ENCODE measurements at places on chromosomes 4 and X. TPM values are rescaled to one million over a fixed set of nuclear protein-coding genes. Genes with fewer than 3 reads are reported as not detected.

- H3K4me1 ChIP-seq: no peaks in the 10 kb centered on the region
- H3K27ac ChIP-seq: no peak overlapping the region
- no peak overlapping the region for H3K4me3 ChIP-seq
- peaks cover 15% of the 10 kb centered on the region for H3K27me3 ChIP-seq
- no peaks in the 10 kb centered on the region for H3K36me3 ChIP-seq
- DNase-seq: no peak
These were observed 77.1 kb downstream of the EIF4E start for GRCh38 chr4:98851806-98852205.

DNA sequence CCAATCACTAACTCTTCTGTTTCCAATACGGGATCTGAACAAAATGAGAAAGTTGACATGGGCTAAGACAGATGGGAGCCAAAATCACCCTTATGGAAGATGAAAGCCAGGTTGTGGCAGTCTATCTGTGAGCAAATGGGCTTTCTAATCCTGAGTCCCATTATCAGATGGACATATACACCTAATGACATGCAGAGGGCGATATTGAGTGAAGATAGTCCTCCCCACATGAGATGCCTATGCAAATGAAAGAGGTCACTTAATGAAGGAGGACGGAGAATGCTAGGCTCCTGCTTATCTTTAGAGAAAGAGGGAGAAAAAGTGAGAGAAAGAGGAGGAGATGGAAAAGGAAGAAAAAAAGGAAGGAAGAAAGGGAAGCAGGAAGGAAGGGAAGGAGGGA, 547.5 kb downstream of the NLGN4X start:
- no peaks in the 10 kb centered on the region for H3K27me3 ChIP-seq
- H3K36me3 ChIP-seq: no peaks in the 10 kb centered on the region
- DNase-seq: no peak

GRCh38 chr4:169565606-169566005, 46.8 kb downstream of the NEK1 start:
- no peak overlapping the region for H3K27ac ChIP-seq
- H3K36me3 ChIP-seq: peaks cover 9% of the 10 kb centered on the region
- no peaks in the 10 kb centered on the region for H3K27me3 ChIP-seq
- no peak overlapping the region for H3K4me3 ChIP-seq
- peaks cover 6% of the 10 kb centered on the region for H3K4me1 ChIP-seq

DNA sequence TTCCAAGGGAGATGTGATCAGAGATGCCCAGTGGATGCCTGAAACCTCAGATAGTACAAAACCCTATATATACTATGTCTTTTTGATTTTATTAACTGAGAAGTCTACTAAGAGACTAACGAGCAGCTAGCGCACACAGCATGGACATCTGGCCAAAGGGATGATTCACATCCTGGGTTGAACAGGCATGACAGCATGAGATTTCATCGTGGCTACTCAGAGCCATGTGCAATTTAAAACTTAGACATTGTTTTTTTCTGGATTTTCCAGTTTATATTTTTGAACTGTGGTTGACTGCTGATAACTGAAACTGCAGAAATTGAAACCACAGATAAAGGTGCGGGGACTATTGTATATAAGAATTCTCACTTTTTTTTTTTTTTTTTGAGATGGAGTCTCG, 2252.9 kb upstream of the AGA start:
- no peaks in the 10 kb centered on the region for H3K27me3 ChIP-seq
- H3K36me3 ChIP-seq: no peaks in the 10 kb centered on the region
- DNase-seq: no peak

DNA sequence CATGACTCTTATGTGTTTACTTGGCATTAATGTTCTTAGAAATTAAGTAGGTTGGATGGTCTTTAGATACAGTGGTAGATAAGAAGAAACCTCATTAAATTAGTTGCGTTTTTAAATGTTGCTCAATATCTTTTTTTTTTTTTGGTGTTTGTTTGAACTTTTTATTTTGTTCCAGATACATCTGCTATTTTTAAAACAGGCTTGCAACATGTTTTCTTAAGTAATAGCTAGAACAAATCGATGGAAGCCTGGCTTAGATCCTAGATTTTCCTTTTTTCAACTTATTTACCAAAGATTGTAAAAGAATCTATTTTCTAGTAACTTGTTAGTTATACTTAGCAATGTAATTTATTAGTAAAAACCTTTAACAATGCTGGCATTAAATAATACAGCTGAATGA, 9.3 kb downstream of the CNKSR2 start:
- H3K36me3 ChIP-seq: peaks cover 3% of the 10 kb centered on the region
- H3K4me3 ChIP-seq: no peak overlapping the region
- peaks cover 4% of the 10 kb centered on the region for H3K4me1 ChIP-seq
- no peak overlapping the region for H3K27ac ChIP-seq
- H3K27me3 ChIP-seq: no peaks in the 10 kb centered on the region

DNA sequence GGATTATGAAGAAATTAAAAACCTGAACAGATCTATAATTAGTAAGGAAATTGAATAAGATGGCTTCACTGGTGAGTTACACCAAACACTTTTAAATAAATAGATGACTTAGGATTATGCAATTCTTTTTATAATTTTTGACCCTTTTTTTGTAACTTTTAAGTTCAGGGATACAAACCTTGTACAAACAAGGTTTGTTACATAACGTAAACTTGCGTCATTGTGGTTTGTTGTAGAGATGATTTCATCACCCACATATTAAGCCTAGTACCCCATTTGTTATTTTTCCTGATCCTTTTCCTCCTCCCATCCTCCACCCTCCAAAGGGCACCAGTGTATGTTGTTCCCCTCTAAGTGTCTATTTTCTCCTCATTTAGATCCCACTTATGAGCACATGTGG, 75.7 kb downstream of the CPEB2 start:
- no peak overlapping the region for H3K27ac ChIP-seq
- H3K36me3 ChIP-seq: no peaks in the 10 kb centered on the region
- H3K27me3 ChIP-seq: peaks cover 10% of the 10 kb centered on the region

- H3K27ac ChIP-seq: peak overlapping the region; percentile 52
- no peak overlapping the region for H3K4me3 ChIP-seq
These were observed 14.0 kb downstream of the RBMX start for GRCh38 chrX:136866337-136867095.

- no peak overlapping the region for H3K27ac ChIP-seq
- no peak overlapping the region for H3K4me3 ChIP-seq
- H3K36me3 ChIP-seq: peaks cover 18% of the 10 kb centered on the region
- H3K27me3 ChIP-seq: no peaks in the 10 kb centered on the region
- H3K4me1 ChIP-seq: peaks cover 19% of the 10 kb centered on the region
- peak; percentile 83 for DNase-seq
These were observed 64.7 kb downstream of the TBC1D14 start for GRCh38 chr4:6974138-6974848.

GRCh38 chrX:126164226-126164625, 1.9 kb downstream of the DCAF12L2 start:
- no peaks in the 10 kb centered on the region for H3K4me1 ChIP-seq
- H3K27me3 ChIP-seq: peaks cover 1% of the 10 kb centered on the region
- no peak for DNase-seq
- H3K36me3 ChIP-seq: no peaks in the 10 kb centered on the region
- H3K4me3 ChIP-seq: no peak overlapping the region
- no peak overlapping the region for H3K27ac ChIP-seq

GRCh38 chr4:172061204-172061603, 248.0 kb downstream of the GALNTL6 start:
- no peak for DNase-seq
- H3K36me3 ChIP-seq: no peaks in the 10 kb centered on the region
- no peak overlapping the region for H3K27ac ChIP-seq

GRCh38 chr4:168588916-168589531, 92.2 kb downstream of the PALLD start:
- H3K4me1 ChIP-seq: no peaks in the 10 kb centered on the region
- H3K27me3 ChIP-seq: peaks cover 9% of the 10 kb centered on the region
- H3K4me3 ChIP-seq: no peak overlapping the region
- no peak overlapping the region for H3K27ac ChIP-seq
- H3K36me3 ChIP-seq: no peaks in the 10 kb centered on the region
- no peak for DNase-seq

GRCh38 chr4:111066887-111067286, 444.0 kb upstream of the PITX2 start:
- no peak overlapping the region for H3K27ac ChIP-seq
- DNase-seq: no peak
- no peaks in the 10 kb centered on the region for H3K27me3 ChIP-seq
- H3K36me3 ChIP-seq: no peaks in the 10 kb centered on the region
- H3K4me3 ChIP-seq: no peak overlapping the region
- no peaks in the 10 kb centered on the region for H3K4me1 ChIP-seq

GRCh38 chrX:79169484-79169883, 25.0 kb downstream of the GPR174 start:
- H3K27me3 ChIP-seq: no peaks in the 10 kb centered on the region
- peaks cover 85% of the 10 kb centered on the region for H3K4me1 ChIP-seq
- H3K4me3 ChIP-seq: no peak overlapping the region

DNA sequence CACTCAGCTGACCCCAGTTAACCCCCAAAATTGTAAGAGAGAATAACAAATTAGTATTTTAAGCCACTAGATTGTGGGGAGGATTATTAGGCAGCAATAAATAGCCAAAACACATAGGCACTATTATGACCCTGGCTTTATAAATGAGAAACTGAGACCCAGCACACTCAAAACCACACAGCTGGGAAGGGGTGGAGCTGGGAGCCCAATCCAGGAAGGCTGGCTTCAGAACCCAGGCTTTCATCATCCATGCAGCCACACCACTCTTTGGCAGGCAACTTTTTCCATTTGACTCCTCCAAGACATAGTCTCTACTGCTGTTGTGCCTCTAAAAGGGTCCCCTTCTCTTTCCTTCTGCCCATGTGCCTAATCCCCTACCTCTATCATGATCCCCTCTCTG, 253.8 kb downstream of the DHX15 start:
- H3K36me3 ChIP-seq: no peaks in the 10 kb centered on the region
- no peak overlapping the region for H3K4me3 ChIP-seq
- H3K4me1 ChIP-seq: no peaks in the 10 kb centered on the region
- no peaks in the 10 kb centered on the region for H3K27me3 ChIP-seq
- no peak overlapping the region for H3K27ac ChIP-seq

DNA sequence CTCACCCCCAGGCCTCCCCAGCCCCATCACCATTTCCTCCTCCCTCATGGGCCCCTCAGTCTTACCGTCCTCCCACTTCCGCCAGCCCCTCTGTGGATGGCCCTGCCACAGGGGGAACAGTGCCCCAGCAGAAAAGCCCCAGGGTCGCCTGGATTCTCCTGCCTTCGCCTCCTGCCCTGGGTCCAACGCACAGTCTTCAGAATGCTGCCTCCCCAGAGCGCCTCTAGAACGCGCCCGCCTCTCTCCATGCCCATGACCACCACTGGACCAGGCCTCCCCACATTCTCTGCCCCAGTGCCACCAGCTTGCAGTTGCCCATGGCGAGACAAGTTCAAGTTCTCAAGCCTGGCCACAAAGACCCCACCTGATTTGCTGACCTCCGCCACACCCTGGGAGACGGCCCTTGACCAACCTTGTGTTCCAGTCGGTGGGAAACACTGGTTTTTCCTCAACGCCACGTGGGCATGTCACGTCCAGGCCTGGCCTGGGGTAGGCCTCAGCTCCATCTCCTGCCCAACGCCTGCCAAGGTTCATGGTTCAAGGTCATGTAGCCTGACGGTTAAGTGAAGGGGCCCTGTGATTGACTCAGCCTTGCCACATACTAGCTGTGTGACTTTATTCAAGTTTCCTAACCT, 634 bp upstream of the PLXNB3 start:
- H3K36me3 ChIP-seq: no peaks in the 10 kb centered on the region
- H3K27me3 ChIP-seq: no peaks in the 10 kb centered on the region
- H3K4me3 ChIP-seq: no peak overlapping the region
- no peak for DNase-seq

GRCh38 chr4:2651998-2652397, 104.1 kb downstream of the TNIP2 start:
- no peak for DNase-seq
- no peaks in the 10 kb centered on the region for H3K27me3 ChIP-seq
- H3K4me3 ChIP-seq: no peak overlapping the region
- no peak overlapping the region for H3K27ac ChIP-seq

GRCh38 chr4:3353752-3354454, 61.1 kb downstream of the RGS12 start:
- H3K4me1 ChIP-seq: peaks cover 12% of the 10 kb centered on the region
- no peak overlapping the region for H3K4me3 ChIP-seq
- peaks cover 5% of the 10 kb centered on the region for H3K36me3 ChIP-seq
- H3K27ac ChIP-seq: no peak overlapping the region

DNA sequence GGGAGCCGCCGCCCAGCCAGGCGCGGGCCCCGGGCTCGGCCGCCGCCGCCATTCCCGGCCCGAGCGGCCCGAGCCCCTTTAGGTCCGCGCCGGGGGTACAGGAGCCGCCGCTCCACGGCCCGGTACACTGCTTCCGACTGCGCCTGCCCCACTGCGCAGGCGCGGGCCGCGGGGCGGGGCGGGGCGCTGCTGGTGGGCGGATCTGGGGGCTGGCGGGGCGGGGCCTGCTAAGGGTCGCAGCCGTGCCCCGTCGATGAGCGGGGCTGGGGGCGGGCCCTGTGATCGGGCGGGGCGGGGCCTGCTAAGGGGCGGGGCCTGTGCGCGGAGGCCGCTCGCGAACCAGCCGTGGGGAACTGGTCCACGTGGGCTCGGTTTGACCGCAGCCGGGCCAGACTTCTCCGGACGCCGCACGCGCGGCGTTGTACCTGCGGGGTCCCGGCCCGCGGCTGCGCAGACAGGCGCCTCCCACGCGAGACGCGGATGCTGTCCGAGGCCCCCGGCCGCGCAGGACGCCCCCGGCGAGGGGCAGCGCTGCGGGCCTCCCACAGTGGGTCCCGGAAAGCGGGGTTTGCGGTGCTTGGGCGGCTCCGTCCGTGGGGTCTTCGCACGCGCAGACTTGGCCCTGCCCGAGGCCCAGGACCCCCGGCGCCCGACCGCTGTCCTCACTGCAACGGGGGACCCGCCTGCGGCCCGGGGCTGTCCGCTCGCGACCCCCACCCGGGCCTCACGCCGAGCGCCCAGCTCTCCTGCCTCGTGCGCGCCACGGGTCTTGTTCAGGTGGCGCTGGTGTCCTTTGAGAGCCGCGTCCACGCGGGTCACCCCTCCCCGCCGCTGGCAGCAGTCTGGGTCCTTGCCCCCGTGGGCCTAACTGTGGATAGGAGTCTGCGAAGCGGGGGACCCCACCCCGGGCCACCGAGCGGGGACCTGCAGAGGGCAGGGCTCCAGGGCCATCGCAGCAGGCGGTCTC, at the start of gene DGKQ:
DGKQ (minus strand) TSS at position 139 of the 967 bp plus-strand sequence; CDS start at position 52, 87 bp downstream.
- no peak within 1 kb of the TSS for H3K27ac ChIP-seq
- DNase-seq: peak; percentile 90
- no peaks in the 10 kb centered on the region for H3K36me3 ChIP-seq
- H3K27me3 ChIP-seq: no peaks in the 10 kb centered on the region
- H3K4me1 ChIP-seq: peaks cover 6% of the 10 kb centered on the region
- H3K4me3 ChIP-seq: peak within 1 kb of the TSS; percentile 56

DNA sequence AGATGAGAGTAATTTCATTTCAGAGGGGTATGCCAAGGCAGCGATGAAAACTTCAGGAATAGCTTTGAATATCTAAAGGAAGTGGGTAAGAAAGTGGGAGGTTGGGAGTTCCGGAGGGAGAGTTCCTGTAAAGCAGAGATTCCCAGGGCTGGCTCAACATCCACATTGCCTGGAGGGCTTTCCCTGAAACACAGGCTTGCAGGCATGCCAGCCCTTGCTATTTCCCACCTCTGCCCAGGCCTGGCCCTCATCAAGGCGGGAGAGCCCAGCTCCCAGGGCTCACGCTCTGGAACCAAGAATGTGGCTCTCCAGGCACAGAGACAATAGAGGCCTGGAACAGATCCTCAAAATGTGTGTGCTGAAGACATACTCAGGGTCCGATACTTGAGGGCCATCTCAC, 43.8 kb upstream of the CLDN34 start:
- H3K4me3 ChIP-seq: no peak overlapping the region
- no peaks in the 10 kb centered on the region for H3K4me1 ChIP-seq
- H3K27ac ChIP-seq: no peak overlapping the region
- H3K27me3 ChIP-seq: peaks cover 11% of the 10 kb centered on the region
- no peaks in the 10 kb centered on the region for H3K36me3 ChIP-seq

The VEGFD gene
- total RNA-seq: 0.10 TPM

The SPP1 gene
- 0.20 TPM for total RNA-seq

The HSFX3 gene
- total RNA-seq: not detected

The EPHA5 gene
- not detected for total RNA-seq

The STS gene
- 1.2 TPM for total RNA-seq

The TKTL1 gene
- 2.0 TPM for total RNA-seq

The SLC49A3 gene
- total RNA-seq: not detected
